T-cell (primary cell): ENCODE measurements at places on chromosomes 2 and 18. TPM values are rescaled to one million over a fixed set of nuclear protein-coding genes. Genes with fewer than 3 reads are reported as not detected.

- no peak for DNase-seq
Observed at GRCh38 chr2:133836691-133837345, 268.6 kb upstream of the NCKAP5 start.

GRCh38 chr2:133248264-133248663, 320.0 kb downstream of the NCKAP5 start:
- no peak for DNase-seq

- DNase-seq = no peak
Observed at GRCh38 chr2:60980071-60980815, 37.3 kb upstream of the PEX13 start.

- no peak for DNase-seq
Observed at GRCh38 chr2:31414601-31415241, at the start of gene XDH. XDH (minus strand) TSS chr2:31414742; CDS start chr2:31414666, 76 bp downstream.

DNA sequence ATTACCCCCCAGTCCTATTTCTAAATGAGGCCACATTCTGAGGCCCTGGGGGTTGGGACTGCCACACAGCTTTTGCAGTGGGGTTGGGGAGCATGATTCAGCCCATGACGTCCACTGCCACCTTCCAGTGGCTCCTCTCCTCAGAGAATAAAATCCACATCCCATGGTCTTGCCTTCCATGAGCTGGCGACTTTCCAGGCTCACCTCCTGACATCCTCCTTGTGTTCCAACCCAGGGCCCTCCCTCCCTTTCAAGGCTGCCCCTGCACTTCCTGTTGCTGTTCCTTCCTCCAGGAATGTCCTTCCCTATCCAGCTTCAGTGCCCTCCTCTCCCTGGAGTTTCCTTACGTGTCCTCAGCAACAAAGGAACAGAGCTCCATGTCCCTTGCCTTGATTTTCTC, 187.3 kb upstream of the ID2 start:
- no peak for DNase-seq

GRCh38 chr18:31716362-31716761, 32.0 kb upstream of the B4GALT6 start:
- DNase-seq = no peak

DNA sequence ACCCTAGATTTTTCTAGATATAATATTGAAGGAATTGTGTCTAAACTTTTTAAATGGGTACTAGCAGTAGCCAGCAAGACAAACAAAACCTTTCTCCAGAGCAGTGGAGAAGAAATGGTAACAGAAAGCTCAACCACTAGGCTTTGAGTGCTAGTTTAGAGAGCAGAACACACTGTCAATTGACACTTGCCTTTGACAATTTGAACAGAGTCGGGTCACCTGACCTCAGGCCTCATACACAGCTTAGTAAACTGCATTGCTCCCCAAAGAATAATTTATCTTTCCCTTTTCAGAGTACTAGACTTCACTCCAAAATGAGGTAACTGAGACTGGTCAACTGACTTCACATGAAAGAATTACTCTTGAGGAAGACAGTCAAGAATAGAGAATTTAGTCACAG, 48.6 kb downstream of the FIGN start:
- DNase-seq = no peak

Gene NYAP2
- not detected for total RNA-seq

Gene RTKN
- total RNA-seq = 0.96 TPM

DNA sequence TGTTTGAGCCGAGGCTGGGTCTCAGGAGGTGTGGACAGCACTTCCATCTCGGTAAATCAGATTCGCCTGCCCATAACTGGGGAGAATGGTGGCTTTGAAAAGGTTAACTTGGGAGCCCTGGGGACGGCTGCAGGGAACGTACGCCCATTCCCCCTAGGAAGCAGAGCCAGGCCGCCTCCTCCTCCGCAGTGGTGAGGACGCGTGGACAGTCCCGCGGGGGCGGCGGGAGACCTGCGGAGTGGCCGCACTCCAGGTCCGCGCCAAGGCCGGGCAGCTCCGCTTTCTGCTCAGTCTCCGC, 845 bp upstream of the MYCN start:
- no peak for DNase-seq

Gene TSPYL6
- total RNA-seq = not detected

GRCh38 chr2:219687882-219688559, 60.6 kb downstream of the SLC4A3 start:
- no peak for DNase-seq
